GM13977 (cell line): ENCODE measurements at places on chromosomes 7 and 10.

DNA sequence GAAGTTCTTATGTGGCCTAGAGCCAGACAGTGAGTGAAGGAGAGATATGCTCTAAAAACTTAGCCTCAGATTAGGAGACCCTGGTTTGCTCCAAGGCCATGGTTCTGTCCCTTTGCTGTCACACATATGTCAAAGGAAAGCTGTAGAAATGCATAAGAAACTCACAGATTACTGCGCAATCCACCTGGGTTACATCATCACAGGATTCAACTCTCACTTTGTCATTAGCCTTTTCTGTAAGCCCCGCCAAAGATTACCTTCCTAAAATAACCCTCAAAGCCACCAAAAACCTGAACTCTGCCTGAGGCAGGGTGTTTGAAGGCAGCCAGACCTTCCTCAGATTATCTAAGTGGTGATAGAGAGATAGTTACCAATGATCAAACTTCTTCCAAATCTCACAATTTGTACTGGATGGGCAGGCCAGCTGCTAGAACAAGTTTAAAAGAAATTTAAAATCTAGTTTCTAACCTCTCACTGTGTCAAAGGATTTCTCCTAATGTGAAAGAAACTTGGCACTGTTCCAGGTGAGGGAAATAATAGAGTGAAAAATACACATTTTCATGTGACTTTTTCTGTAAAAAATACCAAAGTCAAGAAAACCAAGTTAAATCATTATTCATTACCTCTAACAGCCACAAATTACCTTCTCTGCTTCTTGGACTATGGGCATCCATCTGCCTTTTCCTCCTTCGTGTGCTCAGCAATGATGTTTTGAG lies 567.2 kb downstream of the SUGCT start:
- no peak for DNase-seq

DNA sequence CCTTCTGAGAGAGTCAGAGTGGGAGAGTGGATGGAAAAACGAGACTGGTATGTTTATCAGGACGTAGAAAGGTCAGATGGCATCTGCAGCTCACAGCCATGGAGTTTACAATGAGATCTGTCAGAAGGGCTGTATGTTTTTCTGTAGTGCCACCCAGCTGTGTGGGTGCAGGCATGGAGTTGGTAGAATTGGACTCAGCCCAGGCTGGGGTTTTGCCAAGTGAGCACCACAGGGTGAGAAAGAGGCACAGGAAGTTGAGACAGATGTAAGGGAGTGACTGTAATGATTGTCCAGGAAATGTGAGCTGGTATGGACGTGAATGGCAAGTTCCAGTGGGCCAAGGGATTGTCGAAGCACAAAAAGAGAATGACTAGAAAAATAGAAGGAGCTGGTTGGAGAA lies 9.1 kb upstream of the ZYX start:
- no peak for DNase-seq

GRCh38 chr7:77727936-77728701 lies 31.9 kb downstream of the RSBN1L start:
- no peak for DNase-seq

- no peak for DNase-seq
Observed at GRCh38 chr10:85524001-85524666, 842.5 kb downstream of the GRID1 start.

DNA sequence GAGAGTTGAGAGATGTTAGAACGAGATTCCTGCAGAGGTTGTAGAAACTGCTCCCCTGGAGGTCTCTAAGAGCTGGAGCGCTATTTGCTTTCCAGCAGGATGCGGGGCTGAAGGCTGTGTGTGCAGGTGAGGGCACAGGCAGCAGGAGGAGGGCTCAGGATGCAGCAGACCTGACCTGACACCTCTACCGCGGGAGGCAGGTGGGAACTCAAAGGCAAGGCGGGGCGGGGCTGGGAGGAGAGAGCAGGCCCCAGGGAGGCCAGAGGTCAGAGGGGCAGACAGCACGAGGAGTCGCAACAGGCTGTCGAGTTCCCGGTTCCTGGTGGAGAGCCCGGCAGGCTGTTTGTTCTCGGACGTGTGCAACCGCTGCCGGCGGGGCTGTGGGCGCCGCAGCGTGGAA lies 7.9 kb upstream of the CRTAC1 start:
- DNase-seq: no peak

GRCh38 chr10:21490711-21491105 lies 34.8 kb downstream of the SKIDA1 start:
- no peak for DNase-seq

DNA sequence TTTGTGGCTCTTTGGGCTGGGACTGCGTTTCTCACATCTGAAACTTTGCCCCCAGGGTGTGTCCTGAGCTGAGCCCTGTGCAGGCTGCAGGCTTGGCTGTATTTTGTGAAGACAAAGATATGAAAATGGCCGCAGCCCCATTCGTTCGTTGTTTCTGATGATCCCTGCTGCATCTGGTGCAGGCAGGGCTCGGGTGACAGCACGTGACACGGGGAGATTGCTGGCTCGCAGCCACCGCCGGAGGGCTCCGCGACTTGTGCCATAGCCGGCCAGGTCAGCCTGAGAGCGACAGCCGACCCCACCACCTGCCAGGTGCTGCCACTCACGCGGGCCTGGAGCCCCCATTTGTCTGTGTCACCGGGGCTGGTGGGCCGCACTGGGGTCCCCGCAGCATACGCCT lies 81.3 kb downstream of the ZRANB1 start:
- no peak for DNase-seq

DNA sequence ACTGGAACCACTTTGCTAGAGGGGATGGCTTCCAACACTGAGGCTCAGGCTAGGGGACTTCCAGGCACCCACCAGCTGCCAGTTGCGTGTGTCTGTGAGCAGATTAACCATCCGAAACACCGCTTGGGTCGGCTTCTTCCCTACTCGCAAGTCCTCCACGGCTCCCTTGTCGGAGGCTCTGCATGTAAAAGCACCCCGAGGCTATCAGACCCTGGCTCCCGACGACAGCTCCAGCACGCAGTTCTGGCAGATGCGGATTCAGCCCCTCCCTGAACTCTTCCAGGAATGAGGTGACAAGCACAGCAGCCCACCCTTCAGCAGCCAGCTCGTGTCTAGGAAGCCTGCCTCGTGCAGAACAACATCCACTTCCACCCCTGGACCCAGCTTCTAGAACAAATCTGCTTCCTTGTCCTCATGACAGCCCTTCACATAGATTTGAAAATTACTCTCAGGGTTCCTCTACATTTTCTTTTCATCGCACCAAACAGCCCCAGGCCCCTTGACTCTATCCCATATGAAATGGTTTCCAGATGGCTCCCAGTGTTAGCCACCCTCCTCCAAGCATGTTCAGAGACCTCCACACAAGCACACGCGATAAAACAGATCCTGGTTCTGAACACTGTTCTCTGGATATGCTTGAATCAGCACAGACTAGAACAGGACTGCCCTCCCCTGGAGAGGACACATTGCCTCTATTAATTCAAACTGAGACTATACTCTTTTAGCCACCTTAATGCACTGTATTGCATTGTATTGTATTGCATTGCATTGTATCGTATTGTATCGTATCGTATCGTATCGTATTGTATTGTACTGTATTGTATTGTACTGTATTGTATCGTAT lies 44.6 kb downstream of the SLIT1 start:
- DNase-seq: no peak

GRCh38 chr7:99729486-99730237 lies 5.3 kb downstream of the CYP3A7 start:
- no peak for DNase-seq

DNA sequence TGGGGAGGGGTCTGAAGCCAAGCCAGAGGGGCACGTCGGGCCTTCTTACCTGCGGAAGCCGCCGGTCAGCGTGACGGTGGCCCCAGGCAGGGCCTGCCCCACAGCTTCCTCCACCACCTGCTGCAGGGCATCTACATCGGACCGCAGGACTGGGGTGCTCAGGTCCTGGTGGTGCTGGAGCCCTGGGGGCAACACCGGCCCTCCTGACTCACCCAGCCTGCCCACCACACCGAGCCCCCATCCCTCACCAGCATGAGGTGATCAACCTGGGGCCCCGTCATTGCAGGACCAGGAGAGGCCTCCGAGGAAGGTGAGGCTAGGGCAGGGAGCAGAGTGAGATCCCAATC lies 8.0 kb downstream of the POLM start:
- DNase-seq: no peak

GRCh38 chr7:28530175-28530802 lies 118.0 kb downstream of the CREB5 start:
- DNase-seq: no peak

DNA sequence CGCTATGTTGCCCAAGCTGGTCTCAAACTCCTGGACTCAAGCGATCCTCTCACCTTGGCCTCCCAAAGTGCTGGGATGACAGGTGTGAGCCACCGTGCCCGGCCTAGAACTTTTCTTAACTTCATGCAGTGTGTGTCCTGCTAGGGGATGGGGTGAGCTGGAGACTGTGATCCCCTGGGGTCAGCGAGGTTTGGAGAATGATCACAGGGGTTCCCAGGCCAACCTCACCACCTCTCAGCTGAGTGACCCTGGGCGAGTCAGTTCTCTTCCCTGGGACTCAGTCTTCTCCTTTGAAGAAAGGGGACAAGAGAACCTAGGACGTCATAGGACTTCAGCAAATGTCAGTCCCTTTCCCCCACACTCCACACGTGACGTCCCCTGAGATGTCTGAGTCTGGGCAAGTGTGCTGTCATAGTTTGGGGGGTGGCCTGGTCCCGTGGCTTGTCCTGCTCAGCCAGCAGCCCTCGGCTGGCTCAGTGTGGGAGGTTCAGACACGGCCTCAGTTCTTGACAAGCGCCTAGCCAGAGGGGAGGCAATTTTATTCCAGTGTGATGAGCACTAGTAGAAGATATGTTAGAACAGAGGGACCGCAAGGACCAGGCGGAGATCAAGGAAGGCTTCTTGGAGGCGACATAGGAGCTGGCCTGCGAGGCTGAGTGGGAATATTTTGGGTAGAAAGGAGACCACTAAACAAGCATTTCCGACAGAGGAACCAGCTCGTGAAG lies 43.3 kb upstream of the ELN start:
- no peak for DNase-seq

GRCh38 chr7:71784180-71784579 lies 628.0 kb downstream of the CALN1 start:
- no peak for DNase-seq

GRCh38 chr7:131895541-131896164 lies 339.2 kb upstream of the PODXL start:
- DNase-seq: no peak

DNA sequence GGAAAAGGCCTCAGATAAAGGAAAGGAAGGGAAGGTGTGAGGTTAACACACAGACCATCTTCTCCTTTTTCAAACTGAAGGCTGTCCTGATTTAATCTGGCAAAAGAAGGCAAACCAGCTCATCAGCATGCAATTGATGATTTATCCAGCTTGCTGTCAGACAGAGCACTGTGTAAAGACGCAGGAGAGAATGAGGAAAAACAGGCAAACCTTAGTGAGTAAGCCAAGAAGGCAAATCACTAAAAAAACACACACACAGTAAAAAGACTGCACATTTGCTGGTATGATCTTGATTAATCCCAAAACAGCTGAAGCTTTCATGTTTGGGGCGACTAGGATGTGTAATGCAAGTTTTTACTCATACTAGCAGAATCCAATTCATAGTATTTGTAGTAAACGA lies 65.8 kb upstream of the SKAP2 start:
- no peak for DNase-seq

- DNase-seq: no peak
Observed at GRCh38 chr10:79073784-79074432, 5.1 kb downstream of the ZMIZ1 start.

GRCh38 chr7:18559756-18560155 lies 64.2 kb downstream of the HDAC9 start:
- DNase-seq: no peak

DNA sequence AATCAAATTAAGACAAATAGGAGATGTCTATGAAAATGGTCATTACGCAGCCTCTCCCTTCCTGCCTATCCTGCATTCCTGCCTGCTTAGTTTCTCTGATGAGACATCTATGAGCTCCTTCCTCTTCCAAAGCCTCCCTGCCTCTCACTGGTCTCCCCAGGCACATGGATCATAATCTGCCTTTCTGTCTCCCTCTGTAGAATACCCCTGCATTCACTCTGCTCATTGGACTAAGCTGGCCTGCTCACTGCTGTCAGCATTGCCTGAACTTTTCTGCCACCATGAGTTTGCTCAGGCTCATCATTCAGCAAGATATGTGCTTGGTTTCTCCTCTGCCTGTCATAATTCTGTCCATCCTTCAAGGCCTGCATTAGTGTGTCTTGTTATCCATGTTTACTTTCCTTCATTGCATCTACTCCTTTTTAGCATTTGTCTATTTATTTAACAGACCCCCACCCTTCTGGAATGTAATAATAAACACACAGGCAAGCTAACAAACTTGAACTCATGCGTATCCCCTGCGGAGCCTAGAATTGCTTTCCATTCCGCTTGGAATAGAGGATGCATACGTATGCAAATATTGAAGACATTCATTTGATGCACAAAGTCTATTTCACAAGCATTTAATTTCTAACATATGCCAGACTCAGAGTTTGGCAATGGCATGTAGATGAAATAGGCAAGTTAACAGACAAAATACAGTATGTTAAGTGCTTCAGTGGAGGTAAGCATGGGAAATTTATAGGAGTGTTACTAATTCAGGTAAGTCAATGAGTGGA lies 88.3 kb downstream of the PTPRZ1 start:
- no peak for DNase-seq

GRCh38 chr10:77561991-77562390 lies 75.6 kb downstream of the KCNMA1 start:
- DNase-seq: no peak

DNA sequence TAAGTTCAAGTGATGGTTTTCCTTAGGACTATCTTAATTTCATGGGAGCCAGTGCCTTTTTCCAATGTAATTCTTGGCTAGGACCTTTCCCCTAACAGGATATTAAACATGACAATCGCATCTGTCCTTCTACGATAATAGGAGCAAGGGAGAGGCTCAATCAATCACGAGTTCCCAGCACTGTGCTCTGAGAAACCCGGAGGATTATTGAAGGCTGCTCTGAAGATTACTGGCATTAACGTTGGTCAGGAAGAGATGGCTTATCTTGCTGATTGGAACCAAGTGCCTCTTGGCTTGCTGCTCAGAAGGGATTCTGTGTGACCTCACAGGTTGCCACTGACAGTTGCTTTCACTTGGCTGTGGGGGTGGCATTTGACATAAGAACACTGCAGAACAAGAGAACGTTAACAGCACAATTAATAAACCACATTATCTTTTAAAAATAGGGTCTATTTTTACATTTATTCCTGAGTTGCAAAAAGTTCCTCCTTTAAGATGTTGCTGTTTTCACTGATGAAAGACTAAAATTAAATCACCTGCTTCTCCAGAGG lies 252.1 kb upstream of the TAC1 start:
- no peak for DNase-seq

GRCh38 chr10:110992006-110992800 lies 72.8 kb downstream of the SHOC2 start:
- no peak for DNase-seq
